ENCODE measurements at places on chromosomes 7 and 10. TPM values are rescaled to one million over a fixed set of nuclear protein-coding genes. Genes with fewer than 3 reads are reported as not detected.

WEE2 gene
- 0.32 TPM for total RNA-seq

GRCh38 chr10:114611617-114612016 is 46.5 kb downstream of the ABLIM1 start:
- DNase-seq, result no peak

ARMH3 gene
- total RNA-seq, result 7.7 TPM

GRCh38 chr7:139743267-139743966 is 34.4 kb downstream of the HIPK2 start:
- DNase-seq, result no peak

AOAH gene
- not detected for total RNA-seq

TAS2R3 gene
- 1.3 TPM for total RNA-seq

- no peak for DNase-seq
Measured at GRCh38 chr7:139627831-139628230, 104.3 kb downstream of the CLEC2L start.
